ENCODE measurements at places on chromosomes 13 and 19. TPM values are rescaled to one million over a fixed set of nuclear protein-coding genes. Genes with fewer than 3 reads are reported as not detected.

The CPT1C gene
- total RNA-seq: 5.3 TPM

The ZIC5 gene
- total RNA-seq: not detected

The ERICH6B gene
- not detected for total RNA-seq

The TNNI3 gene
- total RNA-seq: not detected

GRCh38 chr13:27034678-27035111, 136.9 kb downstream of the USP12 start:
- no peak for DNase-seq

DNA sequence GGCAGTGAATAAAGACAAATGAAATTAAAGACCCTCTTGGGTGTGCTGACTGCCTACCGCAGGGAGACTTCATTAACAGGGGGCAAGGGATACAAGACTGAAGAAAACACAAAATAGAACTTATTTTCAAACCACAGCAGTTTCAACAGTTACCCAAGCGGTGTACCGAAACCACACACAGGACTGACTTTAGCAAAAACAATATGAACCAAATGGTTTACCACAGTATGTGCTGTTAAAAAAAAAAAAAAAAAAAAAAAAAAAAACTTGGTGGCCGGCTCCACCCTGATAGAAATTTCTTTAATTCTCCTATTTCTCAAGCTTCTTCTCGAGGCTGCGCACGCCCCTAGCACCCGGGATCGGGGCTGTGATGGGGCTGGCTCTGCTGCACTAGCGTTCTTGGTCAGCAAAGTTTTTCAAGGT, 42.6 kb downstream of the KLF2 start:
- no peak for DNase-seq

GRCh38 chr13:30429721-30430694, 7.7 kb downstream of the UBE2L5 start:
- DNase-seq: peak; percentile 65

DNA sequence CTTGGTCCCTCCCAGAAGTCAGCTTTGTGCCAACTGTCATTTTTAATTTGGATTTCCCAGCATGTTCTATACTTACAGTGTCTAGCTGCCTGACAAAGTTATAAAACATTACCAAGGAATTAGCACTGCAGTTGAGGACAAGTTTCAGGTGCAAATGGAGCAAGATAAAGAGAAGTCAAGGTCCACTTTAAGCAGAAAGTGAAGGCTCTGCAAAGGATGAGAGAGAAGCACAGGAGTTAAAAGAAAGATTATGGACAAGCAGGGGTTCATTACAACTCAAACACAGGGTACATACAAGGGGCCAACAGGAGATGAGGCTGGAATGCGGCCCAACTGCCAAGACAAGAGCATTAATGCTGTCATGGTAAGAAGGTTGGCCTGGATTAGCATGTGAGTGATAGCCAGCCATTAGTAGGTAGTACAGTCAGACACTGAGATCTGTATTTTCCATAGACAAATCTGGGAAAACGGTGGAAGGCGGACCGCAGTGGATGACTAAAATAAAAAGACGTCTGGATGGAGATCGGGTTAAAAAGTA, 17.6 kb downstream of the UBL3 start:
- DNase-seq: no peak

- peak; percentile 73 for DNase-seq
Measured at GRCh38 chr19:9847087-9847671, 12.1 kb downstream of the PIN1 start.

DNA sequence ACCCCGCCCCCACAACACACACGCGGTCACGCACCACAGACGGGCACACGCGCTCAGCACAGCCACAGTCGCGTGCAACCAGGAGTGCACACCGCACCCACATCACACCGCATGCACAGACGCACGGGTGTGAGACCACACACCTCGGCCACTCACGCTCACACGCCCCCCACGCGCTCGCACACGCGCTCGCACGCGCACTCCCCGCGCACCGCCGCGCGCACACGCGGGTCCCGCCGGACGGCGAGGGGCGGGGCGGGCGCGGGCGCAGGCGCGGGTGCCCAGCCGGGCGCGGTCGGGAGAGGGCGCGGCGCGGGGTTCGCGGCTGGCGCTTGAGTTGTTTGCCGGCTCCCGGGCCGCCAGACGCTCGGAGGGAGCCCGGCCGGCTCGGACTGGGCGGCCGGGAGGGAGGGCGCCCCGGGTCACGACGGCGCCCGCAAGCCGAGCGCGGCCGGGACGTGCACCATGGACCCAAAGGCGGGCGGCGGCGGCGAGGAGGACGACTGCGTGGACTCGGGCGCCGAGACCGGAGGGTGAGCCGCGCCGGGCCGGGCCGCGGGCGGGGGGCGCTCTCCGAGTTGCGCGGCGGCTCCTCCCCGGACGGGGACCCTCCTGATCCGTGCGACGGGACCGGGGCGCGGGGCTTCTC, at the start of gene FAM124A:
Gene FAM124A, plus strand, starts transcription at position 362 of the 649 bp plus-strand sequence. Its CDS starts 104 bp downstream, at position 466.
- DNase-seq: peak; percentile 62

GRCh38 chr19:11093689-11094238, 4.5 kb downstream of the LDLR start:
- DNase-seq: no peak

GRCh38 chr13:48500652-48501197, 32.2 kb downstream of the RCBTB2 start:
- DNase-seq: no peak

DNA sequence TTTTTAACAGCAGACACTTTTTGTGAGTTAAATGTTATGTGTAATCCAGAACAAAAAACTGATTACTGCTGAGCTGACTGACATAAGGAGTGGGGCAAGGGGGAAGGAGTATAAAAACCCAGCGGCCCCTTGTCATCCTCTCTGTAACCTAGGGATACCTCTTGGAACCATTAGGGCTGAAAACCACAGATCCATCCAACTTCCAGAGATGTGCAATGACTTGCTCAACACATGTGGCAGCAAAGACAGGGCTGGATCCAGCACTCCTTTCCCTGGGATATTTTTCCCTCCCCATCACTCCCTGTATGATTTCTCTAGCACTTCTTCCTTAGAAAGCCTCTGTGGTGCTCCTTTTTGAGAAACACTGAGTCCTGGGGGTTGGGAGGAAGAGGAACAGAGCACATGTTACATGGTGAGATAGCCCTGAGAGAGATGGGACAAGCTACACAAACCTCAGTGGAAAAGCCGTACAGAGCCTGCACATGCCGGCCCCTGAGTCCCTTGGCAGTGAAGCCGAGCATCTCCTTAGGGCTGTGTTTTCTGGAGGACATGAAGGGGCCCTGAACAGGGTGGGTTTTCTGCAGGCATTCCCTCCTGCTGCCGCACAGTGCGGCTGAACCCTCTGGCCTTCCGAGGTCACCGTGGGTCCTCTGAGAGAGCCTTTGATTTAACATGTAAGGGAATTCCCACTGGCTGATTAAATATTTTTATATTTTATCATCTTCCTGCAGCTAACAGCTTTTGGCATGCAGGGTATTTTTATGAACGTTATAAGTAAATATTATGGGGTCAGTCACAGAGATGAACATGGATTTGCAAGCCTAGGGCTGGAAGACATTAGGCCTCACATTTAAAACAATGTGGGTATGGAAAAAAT, 219.9 kb downstream of the COG6 start:
- DNase-seq: no peak

- peak; percentile 21 for DNase-seq
Measured at GRCh38 chr13:83065108-83065507, 817.2 kb downstream of the SLITRK1 start.

DNA sequence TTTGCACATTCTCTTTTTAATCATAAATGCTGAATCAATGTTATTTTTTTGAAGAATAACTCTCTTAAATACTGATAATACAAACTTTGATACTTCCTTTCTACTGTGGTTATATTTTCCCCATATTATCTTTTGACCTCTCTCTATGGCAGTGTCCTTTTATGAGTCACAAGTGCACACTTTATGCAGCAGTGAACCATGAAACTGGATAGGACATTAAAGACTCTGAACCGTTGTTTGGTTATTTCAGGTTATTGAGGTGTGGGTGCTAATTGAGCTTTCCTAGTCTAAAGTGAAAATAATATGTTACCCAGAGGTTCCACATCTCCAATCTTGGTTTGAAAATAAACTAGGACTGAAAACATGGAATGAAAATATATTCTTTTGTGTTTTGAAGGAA, 71.4 kb downstream of the DGKH start:
- DNase-seq: no peak
